ENCODE measurements at places on chromosomes 13 and 19.

GRCh38 chr19:41449079-41449864 lies 6.3 kb downstream of the ERICH4 start:
- peak; percentile 81 for DNase-seq

DNA sequence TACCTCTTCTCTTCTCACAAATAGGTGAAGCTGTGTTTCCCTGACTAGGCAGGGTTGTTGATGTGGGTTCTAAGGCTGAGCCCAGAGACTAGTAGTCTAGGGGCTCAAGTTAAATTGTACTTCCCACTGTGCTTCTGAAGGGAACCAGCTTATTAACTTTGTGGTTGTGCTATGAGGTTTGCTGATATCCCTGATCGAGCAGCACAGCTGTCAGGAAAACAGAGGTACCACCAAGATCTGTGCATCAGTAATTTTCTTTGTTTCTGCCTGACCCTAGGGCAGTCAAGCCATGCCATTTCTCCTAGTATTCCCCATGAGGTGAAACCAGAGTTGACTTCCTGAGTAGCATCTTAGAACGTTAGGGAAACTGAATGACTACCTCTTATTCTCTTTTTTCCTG lies 853.8 kb upstream of the MIR17HG start:
- no peak for DNase-seq

DNA sequence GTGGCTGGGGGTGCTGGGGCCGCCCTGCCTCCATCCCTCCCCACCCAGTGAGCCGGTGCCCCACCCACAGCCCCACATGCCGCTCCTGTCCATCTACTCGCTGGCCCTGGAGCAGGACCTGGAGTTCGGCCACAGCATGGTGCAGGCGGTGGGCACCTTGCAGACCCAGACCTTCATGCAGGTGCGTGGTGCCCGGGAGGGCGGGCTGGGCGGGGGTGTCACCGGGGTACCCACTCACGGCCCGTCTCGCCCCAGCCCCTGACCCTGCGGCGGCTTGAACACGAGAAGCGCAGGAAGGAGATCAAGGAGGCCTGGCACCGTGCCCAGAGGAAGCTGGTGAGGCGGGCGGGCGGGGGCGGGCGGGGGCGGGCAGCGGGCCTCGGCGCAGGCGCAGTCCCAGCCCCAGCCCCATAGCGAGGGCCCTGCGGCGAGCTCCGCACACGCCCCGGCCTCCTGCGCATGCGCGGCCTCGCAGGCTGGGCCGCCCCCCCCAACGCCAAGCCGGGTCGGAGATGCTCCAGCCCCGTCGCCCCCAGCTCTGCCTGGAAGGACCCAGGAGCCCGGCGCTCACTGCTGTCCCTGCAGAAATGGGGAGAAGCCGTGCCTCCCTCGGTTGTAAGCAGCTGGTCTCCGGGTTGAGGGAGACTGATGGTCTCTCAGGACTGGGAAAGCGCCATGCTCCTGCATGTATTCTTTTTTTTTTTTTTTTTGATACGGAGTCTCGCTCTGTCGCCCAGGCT lies 7.7 kb downstream of the ARHGAP45 start:
- DNase-seq = peak; percentile 97

DNA sequence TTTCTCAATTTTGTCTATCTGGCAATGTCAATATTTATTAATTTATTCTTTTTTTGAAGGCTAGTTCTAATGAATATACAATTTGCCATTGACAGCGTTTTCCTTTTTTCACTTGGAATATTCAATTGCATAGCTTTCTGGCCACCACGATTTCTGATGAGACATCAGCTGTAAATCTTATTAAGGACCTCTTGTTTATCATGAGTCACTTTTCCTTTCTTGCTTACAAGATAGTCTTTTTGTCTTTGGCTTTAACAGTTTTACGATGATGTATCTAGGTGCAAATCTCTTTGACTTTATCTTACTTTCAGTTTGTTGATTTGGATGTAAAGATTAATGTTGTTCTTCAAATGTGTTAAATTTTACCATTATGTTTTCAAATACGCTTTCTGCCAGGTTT lies 991.6 kb upstream of the SLC10A2 start:
- DNase-seq = no peak

GRCh38 chr13:113670541-113670940 lies 3.5 kb downstream of the GRK1 start:
- no peak for DNase-seq

GRCh38 chr13:99758460-99759162 lies 213.0 kb downstream of the ZIC5 start:
- no peak for DNase-seq

GRCh38 chr13:93767180-93767916 lies 540.7 kb downstream of the GPC6 start:
- no peak for DNase-seq

GRCh38 chr13:31824705-31825517 lies 85.6 kb downstream of the RXFP2 start:
- peak; percentile 72 for DNase-seq

DNA sequence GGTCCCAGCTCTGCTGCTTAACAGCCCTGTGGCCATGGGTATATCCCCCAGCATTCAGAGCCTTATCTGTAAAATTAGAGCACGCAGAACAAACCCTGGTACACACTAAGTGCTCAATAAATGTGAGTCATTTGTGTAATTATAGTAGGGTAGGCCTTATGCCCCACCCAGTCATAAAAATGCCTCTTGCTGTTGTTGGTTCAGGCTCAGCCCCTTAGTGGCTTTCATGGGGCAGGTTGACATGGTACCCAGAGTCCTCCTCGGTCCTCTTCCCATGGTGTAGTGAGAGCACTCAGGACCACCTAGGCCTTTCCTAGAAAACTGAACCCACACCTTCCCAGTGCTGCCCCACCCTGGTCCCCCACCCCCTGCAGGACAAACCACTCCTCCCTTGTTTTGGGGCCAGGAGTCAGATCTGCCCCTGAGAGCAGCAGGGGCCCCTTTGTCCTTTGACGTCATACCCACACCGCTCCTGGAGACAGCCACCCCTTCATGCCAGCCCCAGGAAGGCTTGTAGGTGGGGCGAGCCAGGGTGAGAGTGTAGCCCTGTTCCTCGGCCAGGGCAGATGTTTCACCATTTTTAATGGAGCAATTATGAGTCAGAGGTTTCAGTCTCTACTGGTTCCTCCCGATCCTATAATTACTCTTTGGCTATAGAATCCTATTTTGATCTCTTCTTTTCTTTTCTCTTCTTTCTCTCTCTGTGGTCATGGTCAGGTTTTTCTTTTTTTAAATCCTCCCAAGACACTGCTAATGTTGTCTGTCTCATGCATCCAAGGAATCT lies 36.8 kb downstream of the ACTN4 start:
- DNase-seq = peak; percentile 58

- DNase-seq = no peak
Observed at GRCh38 chr19:50242581-50242980, 39.2 kb downstream of the MYH14 start.

DNA sequence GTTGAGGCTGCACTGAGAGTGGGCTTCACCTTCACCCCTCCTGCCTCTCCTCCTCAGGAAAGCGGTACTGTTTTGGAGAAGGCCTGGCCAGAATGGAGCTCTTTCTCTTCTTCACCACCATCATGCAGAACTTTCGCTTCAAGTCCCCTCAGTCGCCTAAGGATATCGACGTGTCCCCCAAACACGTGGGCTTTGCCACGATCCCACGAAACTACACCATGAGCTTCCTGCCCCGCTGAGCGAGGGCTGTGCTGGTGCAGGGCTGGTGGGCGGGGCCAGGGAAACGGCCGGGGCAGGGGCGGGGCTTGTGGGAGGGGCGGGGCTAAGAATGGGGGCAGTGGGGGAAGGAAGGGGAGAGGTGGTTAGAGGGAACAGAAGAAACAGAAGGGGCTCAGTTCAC lies 7.5 kb downstream of the CYP2A13 start:
- DNase-seq = peak; percentile 5

GRCh38 chr13:35649162-35649561 lies 172.7 kb upstream of the MAB21L1 start:
- peak; percentile 30 for DNase-seq
